Stimulated activated CD4-positive, alpha-beta T cell treated with anti-CD3 and anti-CD28 coated beads, TNF-alpha, amount 100 ng/mL, for 4 hours (primary cell): ENCODE measurements at places on chromosomes 12 and 14.

DNA sequence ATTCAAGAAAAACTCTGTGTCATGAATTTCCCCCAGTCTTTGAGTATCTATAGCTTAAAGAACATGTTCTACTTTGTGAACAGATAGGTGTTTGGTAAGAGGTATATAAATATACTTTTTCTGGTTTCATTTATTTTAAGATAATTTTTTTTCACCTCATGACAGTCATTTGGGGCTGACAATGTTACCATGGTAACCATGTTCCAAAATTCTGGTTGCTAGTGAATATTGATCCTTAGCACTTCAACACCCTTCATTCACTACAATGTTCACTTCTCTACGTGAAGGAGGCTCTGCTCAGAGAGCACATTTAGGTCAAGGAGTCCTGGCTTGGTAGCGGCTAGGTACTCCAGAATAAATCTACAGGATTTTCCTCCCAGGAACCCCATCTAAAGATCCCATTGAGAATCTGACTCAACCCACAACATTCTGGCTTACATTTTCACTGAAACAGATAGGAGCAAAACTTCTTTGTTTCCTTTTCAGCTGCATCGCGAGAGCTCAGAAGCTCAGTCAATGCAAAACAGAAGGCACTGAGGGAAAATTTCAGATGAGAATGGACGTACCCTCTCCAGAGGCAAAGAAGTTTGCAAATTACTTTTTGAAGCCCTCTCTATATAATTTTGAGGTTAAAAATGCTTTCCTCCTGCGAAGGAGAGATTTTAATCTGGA is 93.6 kb downstream of the ARF6 start:
- DNase-seq: no peak

- DNase-seq: no peak
Measured at GRCh38 chr12:130655881-130656280, 60.2 kb downstream of the RIMBP2 start.

DNA sequence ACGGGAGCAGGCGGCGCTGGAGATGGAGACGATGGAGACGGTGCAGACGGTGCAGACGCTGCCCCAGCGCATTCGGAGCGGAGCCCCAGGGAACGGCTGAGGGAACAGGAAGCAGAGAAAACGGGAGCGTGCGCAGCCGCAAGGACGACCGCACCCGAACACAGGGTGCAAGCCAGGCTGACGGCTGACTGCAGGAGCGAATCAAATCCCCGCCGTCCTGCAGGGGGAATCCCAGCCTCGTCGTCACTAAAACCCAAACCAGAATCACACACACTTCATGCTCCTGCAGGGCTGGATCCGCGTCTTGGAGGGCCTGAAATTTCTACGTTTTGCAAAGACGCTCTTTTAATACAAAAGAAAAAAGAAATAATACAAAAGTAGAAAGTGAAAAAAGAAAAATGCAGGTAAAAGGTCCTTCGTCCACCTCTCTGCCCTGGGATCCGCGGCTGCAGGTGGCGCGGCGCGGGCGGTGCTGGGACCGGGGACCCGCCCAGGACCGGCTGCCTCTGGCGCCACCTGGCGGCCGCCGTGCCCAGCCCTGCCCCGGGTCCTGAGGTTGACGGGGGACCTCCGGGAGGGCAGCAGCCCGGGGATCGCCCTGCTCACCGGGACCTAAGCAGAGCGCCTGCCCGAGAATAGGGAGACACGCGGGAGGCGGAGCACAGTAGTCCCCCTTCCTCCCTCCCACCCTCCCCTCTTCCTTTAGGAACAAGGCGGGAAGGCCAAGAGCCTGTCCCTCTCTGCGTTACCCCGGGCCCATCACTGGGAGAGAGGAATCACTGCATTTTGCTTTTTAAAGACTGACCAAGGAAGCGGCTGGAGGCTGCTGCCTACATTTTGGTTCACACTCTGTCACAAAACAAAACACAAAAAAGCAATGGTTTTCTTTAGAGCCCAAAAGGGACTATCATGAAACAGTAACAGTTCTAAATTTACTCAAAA is 20.1 kb downstream of the STX2 start:
- peak; percentile 56 for DNase-seq

DNA sequence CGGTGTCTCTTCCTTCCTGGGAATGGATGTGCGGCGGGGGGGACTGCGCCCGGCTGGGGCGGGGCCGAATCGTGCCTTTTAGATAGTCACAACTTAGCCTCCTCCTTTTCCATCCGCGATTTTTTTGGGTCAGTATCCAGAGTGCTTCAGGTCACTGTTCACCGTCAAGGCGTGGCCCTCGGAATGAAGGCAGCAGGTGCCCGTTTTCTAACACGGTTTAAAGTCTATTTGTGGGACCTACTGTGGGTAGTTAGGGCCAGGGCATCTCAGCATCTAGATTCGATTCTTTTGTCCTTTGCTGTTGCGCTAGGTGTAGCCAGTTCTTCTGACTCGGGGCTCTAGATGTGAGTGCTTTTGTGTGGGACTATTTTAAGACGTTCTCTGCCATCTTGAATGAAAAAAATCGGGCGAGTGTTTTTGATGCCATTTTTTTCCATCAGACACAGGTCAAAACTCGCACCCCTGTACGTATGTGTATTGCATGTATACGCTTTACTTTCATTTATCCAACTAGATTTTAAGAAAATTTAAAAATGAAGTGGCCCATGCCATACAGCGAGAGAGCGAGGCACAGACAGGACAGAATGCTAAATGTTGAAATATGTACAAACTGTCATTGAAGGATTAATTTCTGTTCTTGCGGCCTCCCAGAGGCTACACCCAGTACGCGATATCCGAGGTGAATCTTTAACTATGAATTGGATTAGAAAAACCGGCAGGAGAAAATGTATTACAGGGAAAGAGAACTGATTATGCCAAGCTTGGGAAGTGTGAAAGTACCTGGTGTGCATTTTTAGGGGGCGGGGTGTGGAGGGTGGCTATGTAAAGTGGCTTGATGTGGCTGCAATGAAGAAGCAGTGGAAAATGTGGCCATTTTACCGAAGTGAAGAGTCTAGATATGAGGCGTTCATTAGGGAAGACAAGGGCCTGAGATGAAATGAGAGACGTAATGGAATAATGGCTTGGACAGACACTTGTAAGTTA is 835 bp downstream of the VEZT start:
- DNase-seq: no peak
